ENCODE measurements at places on chromosomes 11 and 22.
A peak's percentile ranks its signal among the peaks of the same experiment; 100 is the strongest.

DNA sequence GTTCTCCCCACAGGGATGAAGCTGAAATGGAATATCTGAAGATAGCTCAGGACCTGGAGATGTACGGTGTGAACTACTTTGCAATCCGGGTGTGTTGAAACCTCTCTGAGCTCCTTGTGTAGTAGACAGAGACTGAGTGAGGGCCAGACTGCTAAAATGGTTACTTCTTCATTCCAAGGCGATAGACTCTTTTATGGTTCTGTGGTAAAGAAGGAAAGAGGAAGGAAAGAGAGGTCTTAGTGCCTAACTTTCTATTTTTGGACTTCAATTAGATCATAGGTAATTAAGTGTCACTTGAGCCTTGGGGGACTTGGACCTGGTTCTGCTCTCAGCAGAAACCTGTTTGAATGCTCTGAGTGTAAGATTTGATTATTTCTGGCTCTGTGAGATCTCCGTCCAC, 54.7 kb downstream of the NF2 start:
- DNase-seq: no peak

- DNase-seq: no peak
Observed at GRCh38 chr11:65204646-65205601, 23.2 kb downstream of the CAPN1 start.

GRCh38 chr11:68362801-68363379, 50.5 kb downstream of the LRP5 start:
- no peak for DNase-seq

- no peak for DNase-seq
Observed at GRCh38 chr11:17604201-17604914, 57.3 kb downstream of the OTOG start.

DNA sequence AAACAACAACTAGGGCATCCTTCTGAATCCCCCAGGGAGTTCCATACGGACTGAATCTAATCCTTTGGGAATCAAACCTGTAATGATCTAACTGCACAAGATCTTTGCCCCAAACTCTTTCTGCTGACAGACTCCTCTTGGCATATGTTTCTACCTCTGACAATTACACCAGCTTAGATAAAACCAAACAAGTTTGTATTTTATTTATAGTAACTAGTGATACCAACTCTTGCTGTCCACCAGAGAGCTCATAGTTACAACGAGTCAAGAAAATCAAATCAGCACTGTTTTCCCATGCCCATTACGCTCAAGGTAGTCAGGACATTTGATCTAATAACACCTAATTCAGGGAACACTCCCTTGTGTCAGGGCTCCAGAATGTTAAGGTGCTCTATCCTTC, 972.0 kb downstream of the NTM start:
- no peak for DNase-seq

GRCh38 chr22:36368359-36368983, 19.3 kb downstream of the MYH9 start:
- no peak for DNase-seq

DNA sequence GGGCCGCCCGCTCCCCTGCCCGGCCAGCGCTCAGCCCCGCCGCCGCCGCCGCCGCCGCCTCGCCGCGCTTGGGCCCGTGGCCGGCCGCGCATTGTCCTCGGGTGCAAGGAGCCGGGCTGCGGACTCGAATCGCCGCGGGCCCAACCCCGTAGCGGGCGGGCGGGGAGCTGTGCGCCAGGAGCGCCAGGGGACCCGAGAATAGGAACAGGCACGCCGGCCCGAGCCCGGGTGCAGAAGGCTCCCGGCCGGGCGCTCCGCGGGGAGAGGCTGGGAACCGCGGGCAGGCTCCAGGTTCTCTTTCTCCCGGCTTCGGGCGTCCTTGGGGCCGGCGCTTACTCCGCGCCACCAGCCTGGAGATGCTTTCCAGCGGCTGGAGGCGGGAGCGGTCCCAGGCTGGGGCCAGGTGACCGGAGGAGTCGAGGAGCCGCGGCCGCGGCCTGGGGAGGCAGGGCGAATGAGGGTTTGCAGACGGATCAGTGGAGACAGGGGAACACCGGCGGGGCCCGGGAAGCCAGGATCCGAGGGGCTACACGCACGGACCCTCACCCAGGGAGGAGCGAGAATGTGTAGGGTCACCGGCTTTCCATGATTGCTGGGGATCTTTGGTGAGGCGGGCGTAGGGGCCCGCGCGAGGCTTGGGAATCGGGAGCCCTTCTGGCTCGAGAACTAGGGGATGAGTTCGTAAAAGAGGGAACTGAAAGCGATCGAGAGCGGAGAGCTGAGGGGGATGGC, 726 bp downstream of the PKNOX2 start:
- peak; percentile 25 for DNase-seq

GRCh38 chr22:26797910-26798309, 140.5 kb downstream of the MIAT start:
- no peak for DNase-seq

DNA sequence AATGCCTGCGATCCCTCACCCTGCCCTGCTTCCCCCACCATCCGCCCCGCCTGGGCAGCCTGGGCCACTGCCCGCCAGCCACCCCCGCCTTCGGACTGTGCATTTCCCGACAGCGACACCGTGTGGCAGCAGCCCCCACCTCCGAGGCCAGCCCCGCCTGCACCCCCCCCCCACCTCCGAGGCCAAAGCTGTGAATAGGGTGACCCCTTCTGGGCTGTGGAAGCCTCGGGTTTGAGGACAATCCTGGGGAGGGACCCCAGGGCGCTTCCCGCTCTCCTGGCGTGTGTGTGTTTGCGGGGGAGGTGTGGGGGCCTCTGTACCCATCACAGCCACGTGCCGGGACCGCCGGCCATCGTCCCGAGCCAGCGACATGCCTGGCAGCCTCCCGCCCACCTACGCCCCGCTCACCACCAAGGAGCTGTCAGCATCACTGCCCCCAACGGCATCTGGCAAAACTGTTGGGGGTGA, 33.8 kb upstream of the PPARA start:
- no peak for DNase-seq

GRCh38 chr11:35311331-35311730, 108.0 kb downstream of the SLC1A2 start:
- no peak for DNase-seq

DNA sequence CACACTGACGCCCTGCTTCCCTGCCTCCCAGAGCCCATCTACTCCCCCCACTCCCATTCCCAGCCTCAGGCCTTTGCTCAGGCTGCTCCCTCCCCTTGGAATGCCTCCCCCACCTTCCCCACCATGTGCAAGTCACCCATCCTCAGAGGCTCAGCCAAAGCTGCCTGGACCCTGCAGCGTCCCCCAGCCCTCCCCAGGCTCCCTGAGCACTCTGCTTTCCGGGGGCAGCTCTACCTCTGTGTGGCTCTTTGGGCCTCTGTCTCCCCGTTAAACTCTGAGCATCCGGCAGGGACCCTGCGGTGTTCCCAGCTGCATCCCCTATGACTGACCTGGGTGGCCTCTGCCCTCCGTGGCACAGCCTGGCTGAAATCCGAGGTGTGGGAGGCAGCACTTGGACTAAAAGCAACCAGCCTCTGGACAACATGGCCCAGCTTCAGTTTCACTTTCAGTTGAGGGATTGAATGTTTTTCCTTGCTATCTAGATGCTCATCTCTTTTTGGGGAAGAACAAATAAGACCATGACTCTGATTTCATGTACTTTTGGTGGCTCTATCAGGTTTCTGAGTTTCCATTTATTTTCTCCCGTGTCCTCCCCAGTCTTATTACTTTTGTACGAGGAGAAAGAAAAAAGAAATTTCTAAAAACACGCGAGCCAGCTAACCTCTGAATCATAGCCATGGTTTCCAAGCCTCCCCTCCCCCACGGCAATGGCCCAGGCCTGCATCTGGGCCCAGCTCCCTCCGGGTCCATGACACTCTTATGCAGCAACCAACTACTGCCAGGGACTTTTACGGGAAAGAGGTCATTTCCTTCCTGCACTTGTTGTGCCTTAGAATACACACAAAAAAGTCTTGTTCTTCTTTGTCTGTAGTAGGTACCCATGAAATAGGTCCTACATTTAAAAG, 3.8 kb downstream of the APOL3 start:
- DNase-seq: peak; percentile 45

DNA sequence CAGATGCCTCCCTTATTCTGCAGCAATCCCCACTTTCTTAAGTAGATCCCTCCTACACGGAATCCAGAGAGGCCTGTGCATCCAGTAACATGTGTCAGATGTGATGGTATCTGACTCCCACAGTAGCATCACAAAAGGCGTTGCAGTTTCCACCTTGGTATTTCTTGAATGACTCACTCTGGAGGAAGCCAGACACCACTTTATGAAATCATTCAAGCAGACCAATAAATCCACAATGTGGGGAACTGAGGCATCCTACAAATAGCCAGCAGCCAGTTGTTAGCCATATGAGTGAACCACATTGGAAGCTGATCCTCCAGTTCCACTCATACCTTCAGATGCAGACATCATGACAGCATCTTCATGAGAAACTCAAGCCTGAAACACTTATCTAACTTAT, 798.1 kb downstream of the OPCML start:
- peak; percentile 32 for DNase-seq

- no peak for DNase-seq
Observed at GRCh38 chr11:17930544-17931125, 82.2 kb downstream of the SERGEF start.

GRCh38 chr11:111826322-111826950, 44.9 kb downstream of the ALG9 start:
- no peak for DNase-seq

GRCh38 chr11:58006940-58007339, 16.7 kb upstream of the OR9Q1 start:
- DNase-seq: peak; percentile 68

DNA sequence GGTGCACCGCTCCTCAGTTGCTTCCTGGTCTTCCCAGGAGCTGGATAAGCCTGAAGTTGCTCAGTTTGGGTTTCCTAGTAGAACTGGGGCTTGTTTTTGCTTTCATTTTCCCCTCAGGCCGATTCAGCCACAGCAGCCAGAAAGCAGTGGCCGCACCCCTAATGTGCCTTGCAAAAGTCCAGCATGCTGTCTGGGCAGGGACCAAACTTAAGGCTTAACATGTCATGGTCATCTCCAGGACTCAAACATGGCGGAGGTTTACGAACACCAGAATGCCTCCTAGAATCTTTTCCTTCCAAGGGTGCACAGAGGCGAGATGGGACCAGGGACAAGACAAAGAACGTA, 2.5 kb downstream of the GNG3 start:
- DNase-seq: no peak

GRCh38 chr11:78560826-78561484, 13.7 kb downstream of the NARS2 start:
- DNase-seq: no peak

- peak; percentile 74 for DNase-seq
Observed at GRCh38 chr11:122642472-122642922, 13.0 kb upstream of the UBASH3B start.

GRCh38 chr11:40314327-40314726, 1145.1 kb downstream of the LRRC4C start:
- DNase-seq: no peak

- no peak for DNase-seq
Observed at GRCh38 chr22:41596776-41597634, 7.4 kb upstream of the PMM1 start.

- DNase-seq: no peak
Observed at GRCh38 chr22:23675502-23676415, 15.1 kb upstream of the RGL4 start.

- DNase-seq: no peak
Observed at GRCh38 chr11:65764434-65764833, 16.3 kb downstream of the AP5B1 start.

GRCh38 chr22:31905356-31905755, 39.0 kb upstream of the YWHAH start:
- DNase-seq: no peak

DNA sequence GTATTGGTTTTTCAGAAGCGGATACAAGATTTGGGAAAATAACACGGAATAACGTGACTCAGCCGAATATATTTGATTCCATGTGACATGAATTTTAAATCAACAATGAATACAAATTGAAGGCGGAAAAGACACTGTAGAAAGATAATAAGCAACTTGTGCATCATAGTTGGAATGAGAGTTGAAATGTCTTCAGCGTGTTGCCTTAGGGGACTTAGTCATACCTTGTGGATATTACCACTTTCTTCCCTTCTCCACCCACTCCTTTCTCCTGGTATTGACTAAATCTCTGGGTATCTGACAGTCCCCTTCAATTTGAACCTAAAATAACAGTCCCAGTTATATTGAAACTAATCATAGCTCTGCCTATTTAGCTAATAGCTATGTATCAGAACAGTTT, 2373.1 kb upstream of the RAG2 start:
- DNase-seq: peak; percentile 74

DNA sequence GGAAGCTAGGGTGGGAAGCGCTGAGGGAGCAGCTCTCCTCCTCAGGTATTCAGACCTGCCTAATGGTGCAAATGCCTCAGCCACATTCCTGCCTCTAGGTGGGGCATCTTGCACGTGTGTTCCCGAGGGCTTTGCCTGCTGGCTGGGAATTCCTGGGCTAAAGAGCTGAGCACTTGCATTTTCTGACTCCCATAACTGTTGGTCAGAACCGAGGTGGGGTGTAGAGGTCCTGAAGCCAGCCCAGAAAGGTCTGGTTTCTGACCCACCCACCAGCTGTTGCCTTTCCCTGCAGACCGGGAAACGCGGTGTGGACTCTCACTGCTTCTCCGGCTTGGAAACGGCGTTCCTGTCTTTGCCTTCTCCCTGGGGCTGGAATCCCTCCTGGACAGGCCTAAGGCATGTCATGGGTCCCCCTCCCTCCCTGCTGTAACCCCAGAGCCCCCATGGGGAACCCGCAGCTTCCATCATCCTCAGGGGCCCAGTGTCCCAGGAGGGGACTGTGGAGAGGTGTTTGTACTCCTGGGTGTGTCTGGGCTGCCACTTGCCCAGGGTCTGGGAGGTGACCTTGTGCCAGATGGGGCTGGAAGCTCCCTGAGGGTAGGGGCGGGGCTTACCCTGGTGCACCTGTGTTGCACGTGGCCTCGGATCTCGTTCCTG, 24.0 kb upstream of the SMIM38 start:
- peak; percentile 70 for DNase-seq

GRCh38 chr11:113951537-113951936, 23.4 kb upstream of the HTR3A start:
- no peak for DNase-seq

DNA sequence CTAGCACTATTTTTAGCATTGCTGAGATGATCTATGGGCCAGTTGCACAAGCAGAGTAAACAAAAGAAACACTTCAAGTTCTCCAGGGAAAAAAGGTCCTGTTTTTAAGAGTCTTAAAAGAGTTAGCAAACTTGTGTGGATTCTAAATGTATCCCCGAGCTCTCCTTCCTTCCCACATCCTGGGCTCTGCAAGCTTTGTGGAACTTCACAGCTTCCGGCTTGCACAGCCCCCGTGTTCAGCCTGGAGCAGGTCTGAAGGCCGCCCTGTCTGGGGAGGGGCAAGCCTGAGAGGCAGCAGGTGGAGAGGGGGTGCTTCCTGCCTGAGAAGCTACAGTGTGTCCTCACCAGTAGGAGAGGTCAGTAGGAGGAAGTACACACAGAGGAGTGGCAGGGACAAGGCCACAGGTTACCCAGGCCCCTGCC, 35.1 kb upstream of the SUSD2 start:
- DNase-seq: no peak

GRCh38 chr11:29095821-29096220, 921.0 kb downstream of the KCNA4 start:
- DNase-seq: no peak
